LoVo (cell line): ENCODE measurements at places on chromosomes 5 and 9.

DNA sequence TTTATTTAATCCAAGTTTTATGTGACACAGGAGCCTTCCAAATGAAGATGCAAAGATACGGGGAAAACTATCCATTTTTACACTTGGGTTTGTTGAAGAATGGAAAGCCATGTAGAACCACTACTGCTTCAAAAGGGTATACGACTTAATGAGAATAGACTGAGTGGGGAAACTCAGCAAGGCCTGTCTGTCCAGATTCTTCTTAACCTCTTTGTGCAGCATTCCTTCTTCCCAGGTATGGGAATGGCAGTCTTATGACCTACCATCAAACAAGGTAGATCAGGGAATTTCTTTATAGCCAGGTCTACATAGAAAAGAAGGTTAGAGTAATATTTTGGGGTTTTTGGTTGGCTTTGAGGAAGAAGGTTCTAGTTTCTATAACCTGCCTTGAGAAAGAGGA is 23.4 kb downstream of the APTX start:
- DNase-seq = no peak

DNA sequence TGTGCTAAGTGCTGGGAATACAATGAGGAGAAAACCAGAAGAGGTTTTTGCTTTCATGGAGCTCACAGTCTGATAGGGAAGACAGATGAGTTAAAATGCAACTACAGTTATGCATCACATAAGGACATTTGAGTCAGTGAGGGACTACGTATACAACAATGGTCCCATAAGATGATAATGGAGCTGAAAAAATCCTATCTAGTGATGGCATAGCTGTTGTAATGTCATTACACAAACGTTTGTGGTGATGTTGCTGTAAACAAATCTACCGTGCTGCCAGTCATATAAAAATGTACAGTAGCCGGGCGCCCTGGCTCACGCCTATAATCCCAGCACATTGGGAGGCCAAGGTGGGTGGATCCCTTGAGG is 110.1 kb upstream of the RAD23B start:
- no peak for DNase-seq

DNA sequence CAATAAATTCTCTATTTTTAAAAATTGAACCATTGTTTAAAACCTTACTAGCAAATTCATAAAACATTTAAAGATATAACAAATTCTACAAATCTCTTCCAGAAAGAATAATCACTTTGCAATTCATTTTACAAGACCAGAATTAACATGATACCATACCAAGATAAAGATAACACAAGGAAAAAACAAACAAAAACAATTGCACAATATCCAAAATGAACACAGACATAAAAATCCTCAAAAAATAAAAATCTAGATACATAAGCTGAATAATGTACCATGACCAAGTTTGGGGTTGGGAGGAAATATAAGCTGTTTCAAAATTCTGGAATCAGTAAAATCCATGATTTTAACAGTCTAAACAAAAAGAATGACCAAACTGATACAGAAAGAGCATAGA is 11.1 kb downstream of the CCNG1 start:
- DNase-seq = no peak

- DNase-seq = no peak
Observed at GRCh38 chr9:134624137-134624591, 17.4 kb upstream of the COL5A1 start.

DNA sequence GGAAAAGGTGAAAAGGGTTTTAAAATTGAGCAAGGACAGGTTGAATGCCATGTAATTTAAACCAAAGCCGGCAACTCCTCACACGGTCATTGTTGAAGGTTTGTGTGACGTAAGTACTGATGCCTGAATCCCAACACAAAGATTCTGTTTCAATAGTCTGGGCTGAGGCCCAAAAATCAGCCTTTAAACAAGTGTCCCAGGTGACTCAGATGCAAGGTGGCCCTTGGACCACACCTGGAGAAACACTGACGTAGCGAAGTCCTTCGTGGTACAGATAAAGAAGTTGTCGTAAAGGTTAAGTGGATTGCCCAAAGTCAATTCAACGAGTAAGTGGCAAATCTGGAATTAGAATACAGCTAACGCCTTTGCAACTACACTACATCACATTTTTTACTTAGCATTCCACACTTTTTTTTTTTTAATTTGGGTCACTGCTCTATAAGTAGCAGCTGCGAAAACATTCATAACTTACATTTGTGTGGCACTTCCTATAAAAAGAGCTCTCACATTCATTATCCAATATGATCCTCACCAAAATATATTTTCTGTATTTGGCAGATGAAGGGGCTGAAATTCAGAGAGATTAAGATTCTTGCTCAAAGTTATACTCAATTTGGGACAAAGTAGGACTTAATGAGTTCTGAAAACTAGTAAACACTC is 111.3 kb downstream of the LPAR1 start:
- peak; percentile 33 for DNase-seq

GRCh38 chr5:50856401-50857119 is 190.1 kb downstream of the PARP8 start:
- DNase-seq = no peak

DNA sequence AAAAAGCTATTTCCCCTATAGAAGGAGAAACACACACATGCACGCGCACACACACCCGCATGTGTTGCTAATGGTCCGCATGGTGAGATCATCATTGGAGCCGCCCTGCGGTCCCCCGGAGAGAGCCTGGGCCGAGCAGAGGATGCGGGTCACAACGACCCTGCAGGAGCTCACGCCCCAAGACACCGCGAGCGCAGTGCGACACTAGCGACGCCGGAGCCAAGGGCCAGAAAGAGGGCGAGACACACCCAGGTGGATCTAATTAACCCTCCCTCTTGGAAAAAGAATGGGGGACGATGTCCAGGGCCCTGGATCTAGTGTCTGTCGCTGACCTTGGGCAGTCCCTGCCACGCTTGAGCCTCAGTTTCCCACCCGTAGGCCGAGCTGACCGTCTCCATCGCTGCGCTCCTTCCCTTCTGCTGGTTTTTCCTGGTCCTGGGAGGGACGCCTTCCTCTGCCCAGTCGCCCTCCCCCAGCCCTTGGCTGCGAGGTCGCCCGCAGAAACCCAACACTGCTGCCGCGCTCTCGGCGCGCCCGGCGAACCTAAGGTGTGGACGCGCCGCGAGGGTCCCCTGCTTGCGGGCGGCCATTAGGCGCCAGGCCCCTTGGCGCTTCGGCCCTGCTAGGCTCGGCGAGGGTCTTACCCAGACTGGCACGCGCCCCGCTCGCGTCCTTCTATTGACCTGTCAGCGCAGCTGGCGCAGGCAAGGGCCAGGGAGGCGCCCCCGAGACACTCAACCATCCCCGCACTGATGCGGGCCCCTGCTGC is 47.5 kb upstream of the RNF20 start:
- peak; percentile 49 for DNase-seq

- no peak for DNase-seq
Observed at GRCh38 chr5:31965227-31965626, 208.9 kb downstream of the GOLPH3 start.

DNA sequence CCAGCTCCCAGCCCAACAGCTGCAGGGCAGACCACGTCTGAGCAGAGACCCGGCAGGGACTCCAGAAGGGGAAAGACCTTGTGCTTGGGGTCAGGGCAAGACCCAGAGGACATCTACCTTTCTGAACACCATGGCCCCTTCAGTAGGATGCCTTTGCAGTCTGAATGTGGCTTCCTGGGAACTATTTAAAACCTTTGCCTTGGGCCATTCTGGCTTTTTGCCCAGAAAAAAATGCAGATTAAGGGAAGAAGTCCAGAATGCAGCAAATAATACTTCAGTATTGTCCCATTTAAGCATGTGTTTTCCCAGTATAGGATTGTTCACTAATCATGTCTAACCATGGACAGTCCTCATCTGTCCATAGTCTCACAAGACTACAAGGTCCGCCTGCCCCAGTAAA is 67.5 kb upstream of the ERCC6L2 start:
- DNase-seq = no peak

GRCh38 chr5:112718344-112718743 is 19.3 kb upstream of the APC start:
- DNase-seq = no peak

GRCh38 chr5:473551-474192 is 30.7 kb downstream of the EXOC3 start:
- peak; percentile 47 for DNase-seq

DNA sequence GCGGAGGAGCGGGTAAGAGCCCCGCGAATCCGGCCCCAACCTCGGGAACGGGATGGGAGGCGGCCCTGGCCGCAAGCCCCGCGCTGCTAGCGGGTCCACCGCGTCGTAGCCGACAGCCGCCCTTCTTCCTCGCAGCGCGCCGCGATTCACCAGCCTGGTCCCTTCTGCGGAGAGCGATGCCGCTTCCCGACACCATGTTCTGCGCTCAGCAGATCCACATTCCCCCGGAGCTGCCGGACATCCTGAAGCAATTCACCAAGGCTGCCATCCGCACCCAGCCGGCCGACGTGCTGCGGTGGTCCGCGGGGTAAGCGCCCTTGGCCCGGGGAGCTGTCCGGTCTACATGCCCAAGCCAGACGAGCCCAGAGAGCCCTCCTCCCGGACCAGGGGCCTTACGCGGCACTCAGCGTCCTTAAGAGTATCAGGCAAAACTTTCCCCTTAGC is 335 bp downstream of the ROPN1L start:
- no peak for DNase-seq

DNA sequence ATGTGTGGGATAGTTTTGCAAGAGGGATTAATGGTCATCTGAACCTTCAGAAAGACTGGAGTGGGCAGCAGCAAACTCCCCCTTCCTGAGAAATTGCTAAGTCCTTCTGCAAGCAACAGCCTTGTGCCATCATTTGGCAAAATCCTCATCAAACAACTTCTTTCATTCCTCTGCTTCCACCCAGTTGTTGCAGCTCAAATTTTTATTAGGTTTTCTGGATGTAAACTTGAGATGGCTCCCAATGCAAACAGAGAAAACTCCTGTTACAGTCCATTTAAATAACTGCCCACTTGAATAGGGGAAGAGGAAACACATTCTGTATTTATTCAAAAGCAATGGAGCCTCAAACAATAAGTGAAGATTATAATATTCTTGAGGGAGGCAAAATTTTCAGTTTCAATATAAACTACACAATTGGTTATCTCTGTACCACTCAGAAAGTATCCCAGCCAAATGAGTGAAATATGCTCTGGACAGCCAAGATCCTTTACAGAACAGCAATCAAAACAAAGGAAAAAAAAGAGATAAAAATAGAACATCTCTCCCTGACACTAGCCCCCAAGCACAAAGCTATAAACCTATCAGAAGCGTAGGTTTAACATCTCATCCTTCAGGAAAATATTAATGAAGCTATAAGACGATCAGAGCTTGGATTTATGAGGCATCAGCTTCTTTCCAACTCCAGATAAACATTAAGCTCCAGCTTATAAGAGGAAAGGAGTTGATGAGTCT is 17.3 kb upstream of the DAP start:
- no peak for DNase-seq

- DNase-seq = no peak
Observed at GRCh38 chr5:87266914-87267573, 639 bp upstream of the RASA1 start.

GRCh38 chr5:10857338-10857733 is 96.3 kb upstream of the DAP start:
- DNase-seq = no peak

- DNase-seq = no peak
Observed at GRCh38 chr5:3393920-3394597, 201.6 kb upstream of the IRX1 start.

DNA sequence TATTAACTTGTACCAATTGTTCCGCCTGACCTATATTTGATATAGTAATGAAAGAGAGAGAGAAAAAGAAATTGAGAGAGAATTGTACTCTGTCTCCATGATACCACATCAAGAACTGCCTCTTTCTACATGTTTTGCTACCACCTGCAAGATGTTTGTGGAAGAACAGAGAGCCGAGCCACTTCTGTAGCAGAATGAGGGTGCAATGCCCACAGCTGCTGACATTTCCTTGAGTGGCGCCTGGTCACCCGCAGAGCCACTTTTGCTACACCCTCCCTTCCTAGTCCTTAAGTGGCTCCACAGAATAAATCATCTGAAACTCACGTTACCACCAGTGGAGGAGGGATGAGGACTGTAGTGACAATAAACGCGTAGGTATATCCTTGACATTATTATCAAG is 17.1 kb upstream of the FAM81B start:
- no peak for DNase-seq

DNA sequence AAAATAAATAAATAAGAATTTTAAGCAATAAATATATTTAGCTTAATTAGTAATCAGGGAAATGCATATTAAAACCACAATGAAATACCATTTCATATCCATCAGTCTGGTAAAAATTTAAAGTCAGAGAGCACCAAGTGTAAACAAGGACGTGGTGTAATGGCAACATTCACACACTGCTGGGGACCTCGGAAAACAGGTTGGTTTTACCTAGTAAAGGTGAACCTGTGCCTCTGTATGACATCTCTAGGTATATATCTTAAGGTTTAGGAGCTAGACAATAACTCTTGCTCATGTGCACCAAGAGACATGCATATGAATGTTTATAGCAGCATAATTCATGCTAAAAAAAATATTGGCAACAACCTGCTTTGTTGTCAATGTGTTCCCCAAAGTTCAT is 29.7 kb downstream of the FNBP1 start:
- DNase-seq = no peak

DNA sequence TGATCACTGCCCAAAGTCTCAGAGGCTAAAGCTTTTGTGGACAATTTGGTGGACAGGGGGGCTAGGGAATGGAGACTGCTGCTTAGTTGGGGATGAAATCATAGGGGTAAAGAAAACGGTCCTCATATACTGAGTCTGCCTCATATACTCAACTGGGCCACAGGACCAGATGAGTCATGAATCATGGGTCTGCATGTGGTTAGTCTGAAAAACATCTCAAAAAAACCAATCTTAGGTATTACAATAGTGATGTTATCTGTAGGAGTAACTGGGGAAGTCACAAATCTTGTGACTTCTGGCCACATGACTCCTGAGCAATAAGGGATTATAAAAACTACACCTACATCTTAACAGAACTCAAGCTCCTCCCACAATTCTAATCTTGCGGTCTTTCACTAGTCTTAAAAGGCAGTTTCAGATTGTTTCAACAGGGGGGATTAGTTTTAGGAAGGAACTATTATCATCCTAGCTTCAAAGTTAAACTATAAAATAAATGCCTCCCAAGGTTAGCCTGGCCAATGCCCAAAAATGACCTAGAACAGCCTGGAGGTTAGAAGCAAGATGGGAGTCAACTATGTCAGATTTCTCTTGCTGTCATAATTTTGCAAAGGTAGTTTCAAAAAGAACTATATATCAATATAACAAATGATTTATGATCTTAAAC is 17.5 kb downstream of the TMEM161B start:
- no peak for DNase-seq

DNA sequence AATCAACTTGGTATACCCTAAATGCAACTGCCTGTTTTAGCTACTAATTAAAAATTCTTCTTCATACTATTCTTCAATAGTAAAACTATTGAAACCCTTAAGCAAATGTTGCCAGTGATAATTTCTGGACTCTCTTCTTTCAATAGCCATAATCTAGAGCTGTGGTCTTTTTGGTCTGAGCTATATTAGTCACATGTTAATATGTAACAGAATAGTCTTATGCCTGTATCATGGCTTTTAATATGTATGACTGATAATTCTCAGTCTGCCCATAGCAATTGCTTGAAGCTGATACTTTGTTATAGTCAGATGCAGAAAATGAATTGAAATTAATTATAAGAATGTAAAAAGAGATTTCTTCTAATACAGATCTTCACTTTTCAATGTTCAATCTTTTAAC is 1871.9 kb upstream of the CDH6 start:
- no peak for DNase-seq
